ENCODE measurements at places on chromosomes 3 and 15. TPM values are rescaled to one million over a fixed set of nuclear protein-coding genes. Genes with fewer than 3 reads are reported as not detected.

DNA sequence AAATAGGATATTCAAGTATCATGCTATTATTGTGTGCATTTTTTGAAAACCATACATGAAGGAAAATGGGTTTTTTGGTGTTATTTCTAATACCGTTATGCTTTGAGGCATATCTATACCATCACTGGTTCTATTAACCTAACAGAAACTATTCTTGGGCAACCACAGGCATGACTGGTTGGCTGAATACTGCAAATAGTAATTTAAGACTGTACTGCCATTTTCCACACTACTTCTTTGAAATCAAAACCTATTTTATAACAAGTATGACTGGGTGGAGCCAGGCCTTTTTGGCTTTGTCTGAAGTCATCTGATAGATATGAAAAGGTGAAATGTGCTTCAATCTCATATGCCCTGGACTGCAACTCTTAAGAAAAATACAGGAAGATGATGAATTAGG lies 115.1 kb downstream of the ULK4 start:
- no peak for DNase-seq

DNA sequence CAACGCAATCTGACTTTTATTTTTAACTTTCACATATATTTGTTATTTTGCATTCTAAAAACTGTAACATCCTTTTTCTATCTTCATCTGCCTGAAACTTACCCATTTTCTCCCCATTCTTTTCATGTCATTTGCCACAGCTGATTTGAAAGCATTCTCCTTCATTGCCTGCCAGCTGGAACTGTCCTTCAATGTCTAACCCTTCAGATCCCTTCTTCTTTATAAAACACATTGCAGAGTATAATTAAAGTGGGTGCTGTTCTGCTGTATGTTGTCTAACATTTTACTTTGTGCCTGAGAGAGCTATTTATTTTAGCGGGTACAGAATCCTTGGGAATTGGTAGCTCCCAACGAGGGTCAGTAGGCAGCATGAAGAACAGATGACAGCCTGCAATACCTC lies 827.4 kb downstream of the IGSF11 start:
- DNase-seq, result no peak

DNA sequence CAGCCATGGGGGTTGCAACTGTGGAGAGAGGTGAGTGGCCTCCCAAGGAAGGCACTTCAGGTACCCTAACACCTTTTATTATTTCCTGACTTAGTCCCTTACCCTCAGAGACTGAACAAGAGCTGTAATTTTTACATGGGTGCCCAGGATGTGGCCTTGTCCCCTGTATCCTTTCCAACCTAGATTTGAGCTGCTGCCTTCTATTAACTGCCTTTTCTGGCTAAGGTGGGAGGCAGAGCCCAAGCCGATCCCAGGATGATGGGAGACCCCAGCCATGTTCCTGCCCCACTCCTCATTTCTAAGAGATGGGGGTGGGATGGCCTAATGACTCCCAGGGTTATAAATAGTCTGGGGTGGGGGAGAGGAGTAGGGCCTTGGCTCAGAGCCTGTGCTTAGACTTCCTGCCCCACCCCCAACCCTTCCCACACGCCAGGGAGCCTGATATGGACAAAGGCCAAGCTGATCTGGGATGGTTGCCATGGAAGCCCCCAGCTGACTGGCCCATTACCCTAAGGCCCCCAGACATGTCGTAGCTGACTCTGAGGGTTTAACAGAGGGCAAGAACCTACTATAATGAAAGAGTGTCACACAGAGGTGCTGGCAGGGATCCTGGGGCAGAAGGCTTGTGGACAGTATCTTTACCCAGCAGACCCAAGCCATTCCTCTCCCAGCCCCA lies 1.9 kb downstream of the KLHDC8B start:
- no peak for DNase-seq

DNA sequence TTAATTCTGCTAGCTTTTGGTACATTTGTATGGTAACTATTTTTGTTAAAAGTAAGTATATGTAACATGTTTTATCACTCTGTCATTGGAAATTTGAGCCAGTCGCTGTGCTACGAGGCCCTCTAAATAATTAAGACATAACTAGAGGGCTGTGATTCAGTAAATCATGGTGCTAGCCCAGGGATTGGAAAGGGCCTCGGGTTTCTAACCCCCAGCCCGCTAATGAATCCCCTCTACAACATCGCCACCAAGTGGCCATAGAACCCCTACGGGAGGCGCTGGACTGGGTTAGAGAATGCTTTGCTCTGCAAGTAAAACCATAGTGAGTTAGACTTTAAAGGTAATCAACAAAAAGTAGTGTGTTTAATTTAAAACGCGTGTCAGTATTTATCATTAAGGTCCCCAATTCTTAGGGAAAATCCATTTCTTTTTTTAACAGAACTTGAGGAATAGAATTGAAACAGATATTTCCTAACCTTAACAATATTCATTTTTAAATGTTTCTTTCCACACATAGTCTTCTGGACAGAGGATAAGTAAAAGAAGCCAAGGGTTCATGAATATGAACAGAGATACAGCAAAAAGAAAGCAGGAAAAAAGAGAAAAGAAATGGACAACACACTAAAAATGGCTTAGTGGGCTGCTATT lies 744.7 kb downstream of the EPHA3 start:
- DNase-seq, result no peak

DNA sequence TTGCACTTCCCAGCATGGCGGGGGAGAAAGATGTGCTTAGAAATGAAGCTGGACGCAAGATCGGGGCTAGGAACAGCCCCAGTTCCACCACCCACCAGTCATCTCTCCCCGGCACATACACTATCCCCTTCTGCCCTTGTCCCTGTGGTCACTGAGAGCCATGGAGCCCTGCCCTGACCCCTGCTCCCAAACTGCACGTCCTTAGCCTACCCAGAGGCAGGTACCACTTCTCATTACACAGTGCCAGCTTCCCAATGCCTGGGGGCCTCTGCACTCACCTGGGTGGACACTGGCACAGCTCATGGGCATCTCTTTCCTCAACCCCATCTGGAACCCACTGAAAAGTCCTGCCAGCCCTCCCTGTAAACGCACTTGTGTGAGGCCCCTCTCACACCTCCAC lies 139.3 kb upstream of the PRR20G start:
- peak; percentile 58 for DNase-seq

- DNase-seq, result no peak
These were observed 79.8 kb upstream of the GRM7 start for GRCh38 chr3:6781092-6781491.

- no peak for DNase-seq
These were observed 221.0 kb downstream of the ZMAT3 start for GRCh38 chr3:178850450-178851190.

- no peak for DNase-seq
These were observed 14.0 kb downstream of the ITPR1 start for GRCh38 chr3:4507024-4507596.

CHRFAM7A gene
- total RNA-seq, result 5.1 TPM
